ENCODE measurements at places on chromosomes 2 and 18.

DNA sequence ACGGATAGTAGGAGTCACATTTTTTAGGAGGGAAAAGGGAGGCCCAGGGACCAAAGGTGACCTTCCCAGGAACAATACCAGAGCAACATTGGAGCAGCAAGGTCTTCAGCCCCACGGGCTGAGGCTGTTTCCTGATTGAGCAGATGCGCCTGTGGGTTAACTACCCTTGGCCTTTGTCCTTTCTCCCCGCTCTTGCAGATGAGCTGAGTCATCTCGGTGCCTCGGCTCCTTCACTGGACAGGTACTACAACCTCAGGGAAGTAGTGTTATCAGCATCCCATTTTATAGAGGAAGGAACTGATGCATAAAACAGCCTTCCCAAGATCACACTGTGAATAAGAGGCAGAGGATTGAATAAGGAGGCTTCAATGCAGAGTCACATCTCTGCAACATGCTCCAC lies 43.5 kb downstream of the DHRS9 start:
- DNase-seq, result no peak

DNA sequence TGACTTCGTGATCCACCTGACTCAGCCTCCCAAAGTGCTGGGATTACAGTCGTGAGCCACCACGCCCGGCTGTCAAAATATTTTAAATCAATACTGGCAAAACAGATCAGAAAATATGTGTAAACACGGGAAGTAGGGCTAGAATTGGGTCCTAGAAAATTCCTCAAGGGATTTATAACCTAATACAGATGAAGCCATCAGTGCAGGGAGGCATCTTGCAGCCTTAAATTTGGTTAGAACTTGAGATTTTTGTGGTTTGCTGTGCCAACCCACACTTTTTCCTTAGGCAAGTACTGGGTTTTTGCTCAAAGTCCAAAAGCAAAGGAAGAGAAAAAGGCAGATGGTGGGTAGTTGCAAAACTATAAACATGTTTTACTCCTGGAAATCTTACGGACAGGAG lies 33.7 kb upstream of the NFE2L2 start:
- no peak for DNase-seq

- DNase-seq, result no peak
Observed at GRCh38 chr2:174764280-174765255, at the start of gene CHRNA1. CHRNA1 (minus strand) TSS chr2:174764472; CDS start chr2:174764394, 78 bp downstream.

DNA sequence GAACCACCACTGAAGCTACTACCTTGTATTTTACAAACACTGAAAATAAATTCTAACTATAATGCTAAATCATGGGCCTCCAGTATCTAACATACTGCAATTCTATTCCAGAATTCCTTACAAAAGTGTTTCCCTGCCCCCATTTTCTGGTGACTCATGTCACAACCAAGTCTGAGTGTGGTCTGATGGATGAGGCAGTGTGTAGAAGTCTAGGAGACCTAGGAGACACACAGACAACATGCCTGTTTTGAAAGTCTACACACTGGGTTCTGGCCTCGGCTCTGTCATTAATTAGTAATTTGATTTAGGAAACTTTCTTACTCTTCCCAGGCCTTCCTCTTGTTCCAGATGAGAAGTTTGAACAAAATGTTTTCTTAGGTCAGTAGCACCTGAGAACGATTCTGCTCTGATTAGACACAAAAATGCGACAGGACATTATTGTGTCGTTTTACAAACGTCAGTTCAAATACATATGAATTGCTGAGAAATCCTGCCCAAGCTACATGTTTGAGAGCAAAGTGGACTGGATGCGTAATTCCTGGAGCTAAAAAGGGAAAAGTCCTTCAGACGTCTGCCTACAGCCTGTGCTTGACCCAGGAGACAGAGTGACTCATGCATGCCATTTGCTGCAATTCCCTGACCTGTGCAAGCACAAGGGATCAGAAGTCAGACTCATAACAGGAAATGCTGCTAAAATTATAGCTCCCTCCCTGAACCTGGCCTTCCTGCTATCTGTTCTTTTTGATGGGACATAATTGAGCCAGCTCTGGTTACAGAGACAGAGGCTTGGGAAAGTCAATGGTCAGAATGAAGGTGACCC lies 494.4 kb downstream of the SOX11 start:
- peak; percentile 84 for DNase-seq

DNA sequence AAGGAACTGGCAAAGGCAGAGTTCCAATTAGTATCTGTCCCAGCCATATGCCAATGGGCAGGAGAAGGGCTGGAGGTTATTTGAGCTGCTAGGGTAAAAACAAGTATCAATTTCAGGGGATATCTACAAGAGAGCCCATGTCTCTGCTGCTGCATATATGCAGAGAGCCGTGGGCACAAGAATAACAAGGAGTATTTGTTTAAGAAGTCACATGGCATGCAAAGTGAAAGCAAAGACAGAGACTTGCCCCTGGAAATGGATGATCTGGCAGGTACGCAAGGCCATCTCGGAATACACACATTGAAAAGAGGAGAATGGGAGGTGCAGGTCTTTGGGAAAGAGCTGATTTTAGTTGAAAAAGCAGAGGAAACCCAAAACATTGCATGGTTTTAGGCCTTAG lies 170.6 kb downstream of the EVA1A start:
- no peak for DNase-seq

GRCh38 chr2:10495311-10495987 lies 47.3 kb upstream of the ODC1 start:
- no peak for DNase-seq

DNA sequence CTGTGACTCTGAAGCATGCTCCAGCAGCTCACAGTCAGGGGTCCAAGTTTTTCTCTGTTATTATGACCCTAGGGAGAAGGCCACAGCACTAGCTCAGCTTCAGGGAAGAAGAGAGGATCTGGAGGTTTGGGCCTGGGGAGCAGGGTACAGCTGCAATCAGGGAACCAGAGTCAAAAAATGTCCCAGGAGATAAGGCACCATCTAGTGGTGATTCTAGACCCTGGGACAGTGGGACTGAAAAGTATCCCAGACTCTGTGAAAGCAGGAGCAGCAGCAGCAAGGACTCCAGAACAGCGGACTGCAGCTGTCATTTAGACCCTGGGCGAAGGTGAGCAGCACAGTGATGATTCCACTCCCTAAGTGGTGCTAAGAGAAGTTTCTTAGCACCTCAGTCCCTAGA lies 278.4 kb upstream of the DDX18 start:
- DNase-seq, result no peak

DNA sequence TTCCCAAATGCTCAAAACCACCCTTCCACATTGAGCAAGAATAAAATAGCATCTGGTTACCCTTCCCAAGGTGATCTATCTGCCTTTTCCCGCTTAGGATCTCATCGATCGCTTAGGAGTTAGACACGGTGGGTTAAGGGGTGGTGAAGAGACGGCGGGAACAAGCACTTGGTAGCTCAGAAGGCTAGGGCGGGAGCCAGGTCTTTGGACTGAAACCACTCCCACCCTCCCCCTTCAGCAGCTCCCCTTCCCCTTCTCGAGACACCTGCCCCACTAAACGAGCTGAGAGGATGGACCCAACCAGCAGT lies 513 bp downstream of the THOC1 start:
- DNase-seq, result no peak

DNA sequence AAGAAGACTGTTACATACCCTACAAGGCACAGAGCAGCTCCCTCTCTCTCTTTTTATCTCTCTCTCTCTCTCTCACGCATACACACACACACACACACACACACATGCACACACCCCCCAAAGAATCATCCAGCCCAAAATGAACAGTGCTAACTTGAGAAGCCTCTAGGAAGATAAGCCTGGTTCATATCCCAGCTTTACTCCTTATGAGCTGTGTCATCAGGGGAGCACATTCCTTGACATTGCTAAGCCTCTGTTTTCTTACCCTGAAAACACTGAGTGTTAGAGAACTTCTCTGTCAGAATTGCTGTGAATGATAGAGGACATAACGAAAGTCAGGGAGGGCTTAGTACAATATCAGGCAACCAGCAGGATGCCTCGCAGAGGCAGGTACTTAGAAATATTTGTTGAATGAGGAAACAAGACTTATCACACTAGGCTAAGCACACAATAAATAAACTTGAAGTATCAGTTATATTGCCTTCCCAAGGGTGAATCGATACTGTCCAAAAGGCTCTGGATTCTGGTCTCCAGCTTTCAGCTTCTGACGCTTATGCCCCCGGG lies 725.6 kb upstream of the ID2 start:
- DNase-seq, result no peak

DNA sequence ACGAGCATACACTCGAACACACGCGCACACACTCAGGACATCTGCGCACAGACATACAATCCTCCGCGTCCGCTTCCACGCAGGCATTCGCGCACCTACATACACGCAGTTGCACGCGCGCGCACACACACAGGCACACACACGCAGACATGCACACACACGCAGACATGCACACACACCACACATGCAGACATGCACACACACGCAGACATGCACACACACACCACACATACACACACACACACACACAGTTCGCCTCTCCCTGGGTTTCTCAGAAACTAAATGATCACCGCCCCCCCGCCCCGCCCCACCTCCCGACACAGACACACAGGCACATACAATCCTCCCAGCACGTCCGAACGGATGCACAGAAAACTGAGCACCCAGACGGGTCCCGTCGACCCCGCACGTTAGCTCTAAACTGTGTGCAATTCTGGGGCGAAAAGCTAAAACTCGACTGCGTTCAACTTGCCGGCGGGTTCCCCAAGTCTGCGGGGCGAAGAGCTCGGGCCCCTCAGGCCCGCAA lies 1.0 kb downstream of the EPHA4 start:
- no peak for DNase-seq

DNA sequence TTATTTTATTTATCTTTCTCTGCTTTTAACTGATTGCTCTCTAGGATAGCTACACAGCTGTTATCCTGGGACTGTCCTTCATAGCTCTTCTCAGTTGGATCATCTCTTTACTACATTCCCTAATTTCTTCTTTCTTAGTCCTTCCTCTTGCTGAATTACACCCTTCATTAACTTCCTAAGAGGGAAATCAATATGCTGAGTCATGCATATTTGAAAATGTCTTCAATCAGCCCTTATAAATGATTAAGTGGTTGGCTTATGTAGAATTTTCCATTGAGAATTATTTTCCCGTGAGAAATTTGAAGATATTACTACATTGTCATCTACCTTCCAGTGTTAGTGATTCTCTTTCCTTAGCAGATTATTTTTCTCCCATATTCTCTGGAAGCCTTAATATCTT lies 214.2 kb downstream of the SOCS6 start:
- no peak for DNase-seq

DNA sequence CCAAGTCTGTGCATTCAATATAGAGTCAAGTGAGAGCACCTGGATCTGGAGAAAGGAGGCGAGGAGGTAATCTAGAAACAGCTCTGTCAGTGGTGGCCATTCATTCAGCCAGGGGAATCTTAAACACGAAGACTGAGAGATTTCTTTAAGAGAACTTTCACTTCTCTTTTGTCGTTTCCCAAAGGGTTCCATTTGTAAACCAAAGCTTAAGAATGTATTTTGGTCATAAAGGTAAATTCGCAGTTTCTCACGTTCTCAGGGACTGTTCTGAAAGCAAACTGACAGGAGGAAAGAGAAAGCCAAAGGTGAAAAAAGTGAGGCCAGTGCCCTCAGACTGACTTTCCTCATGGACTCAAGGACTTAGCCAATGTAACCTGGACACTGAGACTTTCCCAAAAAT lies 513.5 kb downstream of the CMPK2 start:
- DNase-seq, result no peak

GRCh38 chr2:239139101-239139500 lies 261.7 kb downstream of the HDAC4 start:
- DNase-seq, result no peak

DNA sequence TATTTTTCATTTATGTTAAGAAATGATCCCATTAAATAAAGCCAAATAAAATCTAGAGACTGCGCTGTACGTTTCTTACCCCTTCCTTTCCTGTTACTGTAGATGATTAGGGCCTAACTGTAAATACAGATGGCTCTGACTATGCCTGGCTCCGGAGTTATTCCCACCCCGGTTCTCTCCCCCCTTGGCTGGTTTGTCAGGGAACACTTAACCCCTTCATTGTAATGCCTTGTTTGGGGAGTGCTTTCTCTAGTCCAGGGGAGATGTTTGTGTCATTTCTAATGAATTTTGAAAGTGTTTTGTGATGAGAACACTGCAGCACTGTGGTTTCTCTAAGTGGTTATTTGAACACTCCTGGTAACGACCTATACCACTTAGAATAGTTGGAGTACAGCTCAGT lies 8.8 kb downstream of the UNC50 start:
- DNase-seq, result no peak

GRCh38 chr18:10852385-10853303 lies 296.7 kb downstream of the PIEZO2 start:
- no peak for DNase-seq

DNA sequence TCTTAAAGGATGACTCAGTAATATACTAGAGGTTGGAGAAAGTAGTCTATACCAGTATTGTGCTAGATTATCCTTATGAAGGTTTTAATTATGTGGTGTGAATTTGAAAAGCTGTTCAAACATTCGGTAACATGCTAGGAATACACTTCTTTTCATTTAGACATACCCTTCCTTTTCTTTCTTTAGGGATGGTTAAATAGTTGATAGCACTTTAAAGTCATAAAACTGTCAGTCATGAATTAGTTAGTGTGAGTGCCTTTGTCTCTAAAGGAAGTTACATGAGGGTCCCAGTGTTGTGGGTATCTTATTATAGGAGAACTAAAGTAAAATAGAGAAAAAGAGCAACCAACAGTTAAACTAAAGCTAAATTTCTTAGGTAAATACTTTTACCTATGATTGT lies 149.3 kb downstream of the CSRNP3 start:
- no peak for DNase-seq

GRCh38 chr2:108936076-108936864 lies 52.8 kb downstream of the EDAR start:
- DNase-seq, result no peak

- no peak for DNase-seq
Observed at GRCh38 chr2:48530033-48530811, at the start of gene STON1. STON1 (plus strand) TSS chr2:48530154; CDS start chr2:48580634, 50,480 bp downstream.

DNA sequence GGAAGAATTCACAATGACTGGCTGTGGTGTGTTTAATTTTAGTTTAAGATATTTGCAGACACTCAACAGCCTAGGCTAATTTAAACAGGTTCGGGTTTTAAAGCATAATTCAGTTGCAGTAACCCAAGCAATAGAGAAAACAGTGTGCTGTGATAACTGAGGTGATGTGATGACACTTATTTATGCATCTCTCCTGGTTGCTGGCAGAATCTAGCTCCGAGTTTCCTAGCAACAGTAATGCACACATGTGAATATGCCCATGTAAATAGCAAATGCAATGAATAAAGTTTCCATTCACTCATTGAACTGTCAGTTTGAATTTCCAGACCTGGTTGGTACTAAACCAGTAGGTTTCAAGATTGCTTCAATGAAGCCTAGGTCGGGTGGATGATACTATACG lies 426.5 kb downstream of the TMX3 start:
- no peak for DNase-seq

DNA sequence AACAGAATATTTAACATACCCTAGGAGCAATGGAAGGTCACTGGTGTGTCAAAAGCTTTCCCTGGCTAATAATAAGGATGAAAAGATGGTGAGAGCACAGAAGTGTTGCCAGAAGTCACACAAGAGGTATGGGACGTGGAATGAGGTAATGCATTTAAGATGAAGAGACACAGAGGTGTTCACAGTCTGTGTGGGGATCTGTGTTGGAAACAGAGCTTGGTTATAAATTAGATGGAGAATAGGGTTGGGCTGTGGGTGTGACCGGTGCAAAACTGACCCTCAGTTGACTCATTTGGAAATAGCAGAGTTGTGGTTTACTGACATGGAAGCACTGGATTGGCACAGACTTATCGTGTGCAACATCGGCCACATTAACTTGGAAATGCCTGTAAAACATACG lies 372.5 kb downstream of the SATB2 start:
- no peak for DNase-seq

Measured in non-pigmented ciliary epithelial cell (primary cell).